ENCODE measurements at places on chromosomes 6 and 20. TPM values are rescaled to one million over a fixed set of nuclear protein-coding genes. Genes with fewer than 3 reads are reported as not detected.

DNA sequence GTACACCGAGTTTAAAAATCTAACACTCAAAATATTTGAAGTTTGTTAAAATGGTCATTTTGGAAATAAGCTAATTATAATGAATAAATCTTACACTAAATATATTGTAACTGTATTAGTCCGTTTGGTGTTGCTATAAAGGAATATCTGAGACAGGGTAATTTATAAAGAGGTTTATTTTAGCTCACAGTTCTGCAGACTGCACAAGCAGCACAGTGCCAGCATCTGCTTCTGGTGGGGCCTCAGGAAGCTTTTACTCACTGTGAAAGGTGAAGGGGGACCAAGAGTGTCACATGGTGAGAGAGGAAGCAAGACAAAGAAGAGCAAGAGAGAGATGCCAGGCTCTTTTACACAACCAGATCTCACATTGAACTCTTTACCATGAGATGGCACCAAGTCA lies 17.1 kb downstream of the ELOVL5 start:
- no peak for DNase-seq
- no peak overlapping the region for H3K4me3 ChIP-seq
- no peaks in the 10 kb centered on the region for H3K27me3 ChIP-seq
- H3K36me3 ChIP-seq = no peaks in the 10 kb centered on the region
- H3K27ac ChIP-seq = no peak overlapping the region
- no peaks in the 10 kb centered on the region for H3K4me1 ChIP-seq

PET117 gene
- 30.9 TPM for total RNA-seq

DNA sequence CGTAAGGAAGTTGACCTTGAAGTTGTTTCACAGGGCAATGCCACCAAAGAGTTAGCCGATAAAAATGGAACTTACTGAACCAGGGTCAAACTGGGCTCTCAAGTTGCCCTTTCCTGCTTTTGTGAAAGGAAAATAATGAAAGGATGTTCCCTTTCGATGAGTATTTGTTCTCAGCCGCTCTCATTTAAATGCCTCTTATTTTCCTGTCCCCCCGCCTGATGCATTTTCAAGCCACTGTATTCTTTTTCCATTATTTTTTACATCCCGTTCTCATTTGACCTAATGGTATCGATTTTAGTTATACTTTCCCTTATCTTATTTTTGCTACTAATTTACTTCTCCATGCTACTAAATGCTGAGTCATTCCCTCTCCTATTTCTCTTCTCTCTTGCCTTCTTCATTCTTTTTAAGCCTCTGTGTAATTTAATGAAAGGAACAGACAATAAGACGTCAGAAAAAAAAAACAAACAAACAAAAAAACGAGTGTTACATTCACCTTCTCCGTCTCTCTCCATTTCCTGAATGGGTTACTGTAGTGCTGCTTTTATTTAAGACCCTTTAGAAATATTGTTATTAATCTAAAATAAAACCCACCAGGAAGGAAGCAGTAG lies 655 bp upstream of the NDUFAF4 start:
- H3K4me3 ChIP-seq = peak overlapping the region; percentile 93
- no peaks in the 10 kb centered on the region for H3K27me3 ChIP-seq
- H3K4me1 ChIP-seq = peaks cover 6% of the 10 kb centered on the region
- no peak for DNase-seq
- H3K27ac ChIP-seq = peak overlapping the region; percentile 67

ROMO1 gene
- 354 TPM for total RNA-seq

- H3K4me3 ChIP-seq = no peak overlapping the region
- H3K4me1 ChIP-seq = no peaks in the 10 kb centered on the region
- no peak for DNase-seq
- H3K27me3 ChIP-seq = no peaks in the 10 kb centered on the region
These were observed 115.2 kb downstream of the PAK5 start for GRCh38 chr20:9723501-9724202.

BPI gene
- total RNA-seq = not detected

- H3K36me3 ChIP-seq = no peaks in the 10 kb centered on the region
- H3K27me3 ChIP-seq = no peaks in the 10 kb centered on the region
- no peak for DNase-seq
- no peak overlapping the region for H3K27ac ChIP-seq
- H3K4me1 ChIP-seq = no peaks in the 10 kb centered on the region
These were observed 543.6 kb downstream of the GRIK2 start for GRCh38 chr6:101937108-101937507.

DNA sequence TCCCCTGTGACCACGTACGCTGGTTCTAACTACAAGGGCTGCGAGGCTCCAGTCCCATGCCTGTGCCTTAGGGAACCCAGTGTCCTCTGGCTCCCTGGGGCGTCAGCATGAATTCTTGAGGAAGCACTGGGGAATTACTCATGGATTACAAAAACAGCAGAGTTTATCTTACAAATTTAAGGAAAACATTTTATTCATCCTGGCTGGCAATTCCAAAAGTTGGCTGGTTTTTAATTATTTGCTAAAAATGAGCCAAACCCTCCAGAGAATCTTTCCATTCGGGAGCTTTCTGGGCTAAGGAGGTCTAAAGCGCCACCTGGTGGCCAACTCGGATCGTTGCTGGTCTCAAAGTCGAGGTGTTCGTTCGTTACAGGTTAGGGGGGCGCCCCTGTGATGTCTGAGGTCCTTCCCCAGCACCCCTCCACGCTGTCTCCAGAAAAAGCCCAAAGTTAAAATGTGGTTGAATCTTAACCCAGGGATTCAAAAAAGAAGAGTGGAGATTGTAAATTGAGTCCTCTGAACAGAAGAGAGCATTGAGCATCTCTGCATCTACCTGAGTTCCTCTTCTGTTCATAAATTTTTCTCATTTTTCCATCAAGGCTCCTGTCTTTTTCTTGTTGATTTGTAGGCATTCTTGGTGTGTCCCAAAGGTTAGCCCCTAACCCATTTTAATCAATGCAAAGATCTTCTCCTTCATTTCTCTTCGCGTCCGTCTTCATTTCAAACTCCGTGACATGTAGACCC lies 99.4 kb downstream of the BFSP1 start:
- H3K36me3 ChIP-seq = no peaks in the 10 kb centered on the region
- no peak overlapping the region for H3K4me3 ChIP-seq
- no peaks in the 10 kb centered on the region for H3K27me3 ChIP-seq

- no peak overlapping the region for H3K4me3 ChIP-seq
- H3K27ac ChIP-seq = no peak overlapping the region
- peaks cover 10% of the 10 kb centered on the region for H3K4me1 ChIP-seq
- DNase-seq = no peak
These were observed 2.8 kb downstream of the UQCC2 start for GRCh38 chr6:33708516-33709204.

- H3K4me1 ChIP-seq = peaks cover 67% of the 10 kb centered on the region
- no peaks in the 10 kb centered on the region for H3K36me3 ChIP-seq
- no peak for DNase-seq
These were observed 4.0 kb downstream of the DSP start for GRCh38 chr6:7545316-7546019.
